HuH-7.5 (cell line): ENCODE measurements at places on chromosomes 6 and 20.
A peak's percentile ranks its signal among the peaks of the same experiment; 100 is the strongest.

- DNase-seq, result no peak
Observed at GRCh38 chr6:52537001-52537753, 39.7 kb downstream of the TRAM2 start.

DNA sequence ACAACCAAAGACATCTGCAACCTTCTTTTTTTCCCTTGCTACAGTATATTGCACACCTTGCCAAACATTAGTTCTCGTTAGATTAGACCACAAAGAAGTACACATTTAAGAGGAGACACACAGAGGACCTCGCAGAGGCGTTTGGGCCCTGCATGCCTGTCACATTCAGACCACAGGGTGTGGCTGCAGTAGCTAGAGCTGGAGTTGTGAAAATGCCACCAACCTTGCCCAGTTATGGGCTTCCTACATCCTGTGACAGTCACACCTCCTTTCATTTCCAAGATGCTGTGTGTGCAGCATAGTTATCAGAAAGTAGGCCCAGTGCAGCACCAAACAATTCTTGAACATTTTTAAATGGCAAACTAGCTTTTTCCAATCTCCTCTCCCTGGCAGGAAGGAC, 2.4 kb downstream of the SYNE1 start:
- DNase-seq, result no peak

DNA sequence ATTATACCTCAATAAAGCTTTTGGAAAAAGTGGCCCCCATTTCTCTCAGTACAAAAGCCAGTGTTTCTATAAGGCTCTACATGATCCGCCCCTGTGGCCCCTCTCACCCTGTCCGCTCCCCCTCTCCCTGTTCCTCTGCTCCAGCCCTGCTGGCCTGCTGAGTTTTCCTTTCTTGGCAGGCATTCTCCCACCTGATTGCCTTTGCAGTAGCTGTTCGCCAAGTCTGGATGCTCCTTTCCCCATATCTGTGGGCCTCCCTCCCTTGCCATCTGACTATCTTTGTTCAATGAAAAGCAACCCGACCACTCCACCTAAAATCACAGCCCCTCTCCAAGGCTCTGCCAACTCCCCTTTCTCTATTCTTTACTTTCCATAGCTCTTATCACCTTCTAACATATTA, 33.2 kb downstream of the CDH22 start:
- DNase-seq, result no peak

DNA sequence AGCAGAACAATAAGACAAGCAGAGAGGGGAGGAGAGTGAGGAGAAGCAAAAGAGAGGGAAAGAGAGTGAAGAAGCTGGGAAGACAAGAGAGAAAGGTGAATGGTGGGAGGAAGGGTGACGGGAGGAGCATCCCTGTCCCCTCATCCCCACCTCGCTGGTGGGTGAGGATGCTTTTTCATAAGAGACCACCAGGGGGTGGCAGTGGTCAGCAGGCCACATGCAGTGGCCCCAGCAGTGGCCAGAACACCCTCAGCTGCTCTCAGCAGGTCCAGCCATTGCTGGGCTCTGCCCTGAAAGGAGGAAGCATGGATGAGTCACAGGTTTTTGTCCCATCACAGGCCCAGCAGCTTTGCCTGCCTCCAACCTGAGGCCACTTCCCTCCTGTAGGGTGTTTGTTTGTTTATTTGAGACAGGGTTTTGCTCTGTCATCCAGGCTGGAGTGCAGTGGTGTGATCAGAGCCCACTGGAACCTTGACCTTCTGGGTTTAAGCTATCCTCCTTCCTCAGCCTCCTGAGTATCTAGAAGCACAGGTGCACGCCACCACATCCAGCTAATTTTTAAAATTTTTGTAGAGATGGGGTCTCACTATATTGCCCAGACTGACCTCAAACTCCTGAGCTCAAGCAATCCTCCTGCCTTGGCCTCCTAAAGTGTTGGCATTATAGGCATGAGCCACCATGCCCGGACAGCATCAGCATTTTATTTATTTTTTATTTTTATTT, 24.0 kb downstream of the FGD2 start:
- peak; percentile 53 for DNase-seq

GRCh38 chr6:147561726-147562125, 53.2 kb downstream of the SAMD5 start:
- no peak for DNase-seq

- no peak for DNase-seq
Observed at GRCh38 chr6:44025226-44025625, 102.0 kb downstream of the MRPL14 start.

DNA sequence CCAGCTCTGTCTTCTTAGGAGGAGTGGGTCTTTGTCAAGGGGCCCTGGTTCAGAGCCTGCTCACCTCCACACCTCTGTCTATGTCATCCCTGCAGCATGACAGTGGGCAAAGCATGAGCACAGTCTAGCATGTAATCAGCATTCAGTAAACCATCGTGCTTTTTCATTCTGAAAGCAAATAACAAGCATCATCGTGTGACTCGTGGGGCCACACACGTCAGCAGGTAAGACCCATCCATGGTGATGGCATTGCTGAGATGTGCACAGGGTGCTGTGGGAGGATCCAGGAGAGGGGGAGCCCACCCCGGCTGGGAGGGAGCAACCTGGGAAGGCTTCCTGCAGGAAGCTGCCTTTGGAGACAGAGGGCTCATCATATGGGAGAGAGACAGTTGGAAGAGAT, 106.7 kb downstream of the TMEM242 start:
- no peak for DNase-seq

DNA sequence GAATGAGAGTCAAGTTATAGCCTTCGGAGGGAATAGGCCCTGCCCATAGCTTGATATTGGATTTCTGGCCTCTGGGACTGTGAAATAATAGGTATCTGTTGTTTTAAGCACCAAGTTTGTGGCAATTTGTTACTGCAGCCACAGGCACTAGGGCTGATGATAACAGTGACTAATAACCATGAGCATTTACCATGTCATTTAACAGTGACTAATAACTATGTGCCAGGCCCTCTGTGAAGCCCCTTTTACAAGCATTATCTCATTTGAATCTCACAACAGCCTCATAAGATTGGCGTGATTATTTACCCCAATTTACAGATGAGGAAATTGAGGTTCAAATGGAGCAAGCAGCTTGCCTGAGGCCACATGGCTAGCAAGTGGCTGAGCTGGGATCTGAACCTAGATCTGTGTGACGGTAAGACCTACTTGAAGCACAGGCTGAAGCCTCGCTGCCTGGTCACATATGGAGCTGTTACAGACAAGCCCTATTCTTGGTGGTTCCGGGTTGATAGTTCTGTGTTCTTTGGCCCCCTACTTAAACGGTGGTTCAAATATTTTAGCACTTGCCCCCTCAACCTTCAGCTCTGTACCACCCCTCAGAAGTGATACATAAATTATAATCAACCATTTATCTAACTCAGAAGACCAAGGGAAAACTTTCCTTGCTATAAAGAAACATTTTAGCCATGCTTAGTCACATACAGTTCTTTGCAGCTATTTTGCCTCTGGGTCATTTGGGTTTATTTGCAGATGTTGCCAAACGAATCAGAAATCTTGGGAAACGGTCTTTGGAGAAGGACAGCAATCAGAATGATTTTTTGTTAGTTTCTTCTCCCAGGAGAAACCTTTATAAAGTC, 98.3 kb downstream of the ELOVL5 start:
- DNase-seq, result no peak

- no peak for DNase-seq
Observed at GRCh38 chr6:132490024-132490423, 22.9 kb downstream of the STX7 start.

- DNase-seq, result peak; percentile 32
Observed at GRCh38 chr6:130697995-130698535, 129.1 kb upstream of the SMLR1 start.

- DNase-seq, result no peak
Observed at GRCh38 chr6:32397252-32397920, 9.6 kb downstream of the BTNL2 start.

DNA sequence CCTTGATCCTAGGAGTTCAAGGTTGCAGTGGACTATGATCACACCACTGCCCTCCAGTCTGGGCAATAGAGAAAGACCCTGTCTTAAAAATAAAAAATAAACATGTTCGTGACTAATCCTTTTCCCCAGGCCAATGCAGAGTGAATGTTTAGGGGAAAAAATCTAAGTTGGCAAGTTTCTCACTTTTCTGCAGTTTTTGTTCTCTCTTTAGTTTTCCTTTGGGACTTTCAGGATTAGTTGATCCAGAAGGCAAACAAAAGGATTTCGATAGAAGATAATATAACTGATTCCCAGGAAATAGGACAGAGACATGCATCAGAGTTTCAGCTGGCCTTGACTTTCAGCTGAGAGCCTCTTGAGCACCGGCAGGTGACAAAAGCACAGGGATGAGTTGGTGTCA, 53.3 kb downstream of the SOD2 start:
- no peak for DNase-seq

DNA sequence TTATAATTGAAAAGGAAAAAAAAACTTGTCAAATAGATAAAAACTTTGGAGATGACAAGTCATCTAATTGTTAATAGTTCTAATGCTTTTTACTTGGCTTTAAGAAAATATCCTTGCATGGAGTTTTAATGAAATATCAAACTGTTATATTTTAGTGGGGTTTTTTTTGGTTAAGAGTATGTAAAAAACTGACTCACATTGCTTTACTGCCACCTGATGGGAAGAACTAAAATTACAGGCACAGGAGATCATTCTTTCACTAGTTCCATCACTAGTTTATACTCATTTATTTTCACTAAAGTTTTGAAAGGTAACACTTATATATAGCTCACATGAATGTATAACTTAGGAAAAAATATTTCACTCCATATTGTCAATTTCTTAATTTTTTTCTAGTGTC, 309.1 kb downstream of the LMBRD1 start:
- DNase-seq, result no peak

DNA sequence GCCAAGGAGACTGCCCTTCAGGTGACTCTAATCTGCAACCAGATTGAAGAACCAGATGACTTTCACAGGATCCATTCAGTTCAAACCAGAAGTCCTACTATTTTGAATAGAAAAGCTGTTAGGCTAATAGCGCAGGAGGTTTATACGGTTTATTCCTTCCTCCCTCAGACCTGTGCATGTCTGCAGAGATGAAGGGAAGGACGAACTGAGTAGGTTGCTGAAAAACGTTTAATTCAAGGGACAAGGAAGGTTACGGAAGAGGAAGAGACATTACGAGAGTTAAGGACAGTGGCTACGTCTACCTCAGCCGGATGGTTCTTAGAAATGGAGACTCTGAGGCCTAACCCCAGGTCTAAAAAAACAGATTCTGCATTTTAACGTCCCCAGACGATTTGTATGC, 978 bp downstream of the AURKA start:
- no peak for DNase-seq

DNA sequence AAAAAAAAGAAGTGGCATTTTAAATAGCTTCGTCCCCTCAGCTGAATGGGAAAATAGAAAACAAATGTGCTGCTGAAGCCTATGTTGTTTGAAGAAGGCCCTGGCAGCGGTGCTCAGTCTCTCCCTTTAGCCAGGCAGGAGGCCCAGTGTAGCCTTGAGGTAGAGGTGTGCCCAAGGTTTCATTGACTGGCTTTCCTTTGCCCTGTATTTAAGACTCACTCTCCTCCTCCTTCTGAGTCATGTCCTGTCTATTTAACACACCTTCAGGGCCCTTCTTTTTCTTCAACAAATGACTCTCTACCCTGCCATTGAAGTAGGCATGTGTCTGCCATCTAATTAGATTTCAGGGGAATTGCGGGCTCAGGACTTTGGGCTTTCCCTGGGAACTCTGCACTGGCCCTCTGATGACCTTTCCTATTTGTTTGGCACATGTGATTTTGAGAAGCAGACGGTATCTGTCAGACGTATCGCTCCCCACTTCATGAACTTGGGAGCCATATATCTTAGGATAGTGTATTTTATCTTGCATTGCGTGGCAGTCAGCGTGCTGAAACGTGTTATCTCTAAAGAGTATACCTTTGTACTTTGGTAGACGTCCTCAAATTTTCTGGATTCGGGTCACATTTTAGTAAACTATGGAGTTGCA, 4.3 kb downstream of the TJAP1 start:
- no peak for DNase-seq

DNA sequence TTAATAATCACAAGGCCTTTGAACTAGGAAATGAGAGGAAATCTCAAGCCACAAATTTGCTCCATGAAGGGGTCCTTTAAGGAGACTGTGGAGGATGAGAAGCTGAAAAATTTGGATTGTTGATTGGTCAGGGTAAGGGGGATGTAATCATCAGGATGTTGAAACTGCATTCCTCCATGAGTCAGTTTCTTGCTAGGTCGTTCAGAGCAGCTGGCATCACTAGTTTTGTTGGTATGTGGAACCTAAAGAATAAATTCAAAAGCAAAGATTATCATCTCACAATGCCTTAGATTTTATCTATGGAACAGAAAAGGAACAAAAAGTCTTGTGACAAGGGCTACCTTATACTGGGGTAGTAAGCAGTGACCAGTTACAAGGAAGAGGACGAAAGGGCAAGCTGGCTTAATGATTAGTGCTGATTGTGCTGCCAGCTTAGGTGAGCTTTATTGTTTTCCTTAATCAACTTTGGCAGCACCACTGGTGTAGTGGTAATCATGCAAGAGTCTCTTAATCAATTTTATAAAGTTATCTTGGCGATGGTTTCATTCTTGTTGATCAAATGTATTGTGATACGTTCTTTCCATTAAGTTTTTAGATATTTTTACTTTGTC, 36.6 kb downstream of the CRISP2 start:
- DNase-seq, result no peak

GRCh38 chr20:63099456-63100173, 92.9 kb upstream of the BHLHE23 start:
- DNase-seq, result no peak

DNA sequence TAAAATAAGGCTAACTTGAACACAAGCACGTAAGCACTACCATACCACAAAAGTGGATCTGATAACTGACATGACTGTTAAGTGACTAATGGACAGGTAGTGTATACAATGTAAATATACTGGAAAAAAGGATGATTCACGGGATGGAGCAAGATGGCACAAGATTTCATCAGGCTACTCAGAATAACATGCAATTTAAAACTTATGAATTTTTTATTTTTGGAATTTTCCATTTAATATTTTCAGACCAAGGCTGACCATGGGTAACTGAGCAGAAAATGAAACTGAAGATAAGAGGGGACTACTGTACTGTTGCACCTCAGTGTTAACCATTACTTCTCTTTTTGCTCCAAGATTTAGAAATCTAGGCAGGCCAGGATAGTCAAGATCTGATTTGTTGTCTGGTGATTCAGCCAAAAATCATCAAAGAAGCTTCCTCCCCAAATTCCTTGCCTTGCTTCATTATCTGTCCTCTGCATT, 45.4 kb downstream of the TPBG start:
- no peak for DNase-seq

GRCh38 chr6:26155061-26155930, 68.1 kb downstream of the HFE start:
- DNase-seq, result no peak
